ENCODE measurements at places on chromosomes 5 and 9.

- DNase-seq, result peak; percentile 86
Measured at GRCh38 chr9:840343-840742, 1.2 kb upstream of the DMRT1 start.

DNA sequence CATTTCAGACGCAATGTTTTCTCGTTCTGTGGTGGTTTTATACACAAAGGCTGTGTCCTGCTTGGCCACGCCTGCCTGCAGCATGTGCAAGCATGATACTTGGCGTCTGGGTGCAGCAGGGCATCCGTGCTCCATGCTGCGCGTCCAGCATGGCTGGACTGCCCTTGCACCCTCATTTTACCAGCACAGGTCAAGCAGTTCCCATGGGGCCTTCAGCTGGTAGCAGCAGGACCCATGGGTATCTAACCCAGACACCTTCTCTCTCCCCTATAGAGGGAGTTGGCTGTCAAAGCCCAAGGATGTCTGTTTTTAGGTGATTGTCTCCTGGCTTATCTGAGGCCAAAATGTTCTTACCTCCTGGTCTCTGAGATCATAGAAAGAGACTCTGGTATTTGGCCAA, 158.3 kb upstream of the PITX1 start:
- no peak for DNase-seq

DNA sequence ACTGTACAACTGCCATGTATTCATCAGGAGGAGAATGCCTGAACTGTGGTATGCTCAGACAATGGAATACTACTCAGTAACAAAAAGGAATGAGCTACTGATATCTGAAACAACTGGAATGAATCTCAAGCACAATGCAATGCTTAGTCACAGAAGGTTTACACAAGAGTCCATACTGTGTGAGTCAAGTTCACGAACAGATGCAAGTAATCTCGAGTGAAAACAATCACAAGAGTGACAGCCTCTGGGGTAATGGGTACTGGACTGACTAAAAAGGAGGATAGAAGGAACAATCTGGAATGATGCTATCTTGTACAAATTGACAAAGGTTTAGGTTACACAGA, 19.5 kb upstream of the GOLGA1 start:
- no peak for DNase-seq

- DNase-seq, result no peak
Measured at GRCh38 chr5:168646335-168646734, 67.2 kb upstream of the PANK3 start.

GRCh38 chr9:84943482-84944050, 274.0 kb downstream of the NTRK2 start:
- DNase-seq, result no peak

GRCh38 chr9:79884546-79884945, 312.8 kb downstream of the TLE4 start:
- DNase-seq, result no peak

- DNase-seq, result no peak
Measured at GRCh38 chr9:129235931-129236331, 57.9 kb upstream of the IER5L start.

DNA sequence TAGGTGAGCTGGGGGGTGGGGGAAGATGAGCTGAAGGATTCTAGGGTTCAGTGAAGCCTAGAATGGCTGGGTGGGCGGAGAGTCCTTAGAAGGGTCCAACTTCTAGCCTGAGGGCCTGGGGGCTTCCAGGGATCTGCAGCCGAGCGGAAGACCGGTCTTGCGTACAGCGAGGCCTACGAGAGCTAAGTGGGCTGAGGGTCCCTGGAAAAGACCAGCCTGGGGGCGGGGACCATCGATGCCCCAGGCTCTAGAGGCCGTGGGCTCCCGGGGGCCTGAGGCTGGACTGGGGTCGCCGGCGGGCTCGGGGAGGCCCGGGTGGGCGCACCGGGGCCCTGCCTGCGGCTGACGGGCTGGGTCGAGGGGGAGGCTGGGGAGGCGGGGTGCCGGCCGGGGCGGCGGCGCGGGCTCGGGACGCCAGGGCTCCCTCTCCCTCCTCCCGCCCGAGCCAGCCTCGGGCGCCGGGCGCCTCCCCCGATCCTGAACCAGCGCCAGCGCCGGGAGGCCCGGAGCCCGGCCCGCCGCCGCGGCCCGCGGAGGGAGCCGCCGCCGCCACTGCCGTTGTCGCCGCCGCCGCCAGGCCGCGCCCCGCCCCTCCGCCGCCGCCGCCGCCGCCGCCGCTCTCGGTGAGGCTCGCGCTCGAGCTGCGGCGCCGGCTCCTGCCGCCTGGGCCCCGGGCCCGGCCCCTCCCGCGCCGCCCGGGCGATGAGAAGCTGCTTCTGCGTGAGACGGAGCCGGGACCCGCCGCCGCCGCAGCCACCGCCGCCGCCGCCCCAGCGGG, at the start of gene MVB12B:
Gene MVB12B (plus strand): TSS at position 602 of the 778 bp plus-strand sequence. CDS start 101 bp downstream, at position 703.
- peak; percentile 59 for DNase-seq

GRCh38 chr5:39482098-39482497, 57.3 kb upstream of the DAB2 start:
- DNase-seq, result no peak

GRCh38 chr5:8660133-8660893, 791.4 kb downstream of the MTRR start:
- DNase-seq, result no peak

GRCh38 chr9:35732800-35733541, 505 bp downstream of the CREB3 start:
- peak; percentile 90 for DNase-seq

DNA sequence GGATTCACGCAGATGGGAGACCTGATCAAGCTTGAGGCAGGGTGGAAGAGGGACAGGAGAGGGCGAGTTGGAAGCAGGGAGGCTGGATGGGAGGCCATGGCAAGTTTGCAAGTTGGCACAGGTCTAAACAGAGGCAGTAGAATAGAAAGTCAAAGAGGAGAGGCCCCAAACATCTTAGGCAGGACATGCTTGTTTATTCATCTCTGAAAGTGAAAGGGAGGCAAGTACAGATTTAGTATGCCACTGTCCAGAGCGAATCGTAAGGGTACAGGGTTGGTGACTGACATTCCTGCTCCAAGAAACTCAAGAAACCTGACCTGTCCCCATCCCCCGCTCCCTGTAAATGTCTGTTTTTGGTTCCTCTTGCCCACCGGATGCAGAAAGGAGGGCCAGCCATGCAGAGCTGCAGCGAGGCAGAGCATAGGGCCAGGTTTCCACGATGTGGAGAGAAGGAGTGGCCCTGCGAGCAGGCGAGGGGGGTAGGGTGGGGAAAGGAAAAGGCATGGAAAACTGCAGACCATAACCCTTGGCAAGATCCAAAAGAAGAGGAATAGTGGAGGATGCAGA, 96.2 kb upstream of the BOD1 start:
- DNase-seq, result no peak

DNA sequence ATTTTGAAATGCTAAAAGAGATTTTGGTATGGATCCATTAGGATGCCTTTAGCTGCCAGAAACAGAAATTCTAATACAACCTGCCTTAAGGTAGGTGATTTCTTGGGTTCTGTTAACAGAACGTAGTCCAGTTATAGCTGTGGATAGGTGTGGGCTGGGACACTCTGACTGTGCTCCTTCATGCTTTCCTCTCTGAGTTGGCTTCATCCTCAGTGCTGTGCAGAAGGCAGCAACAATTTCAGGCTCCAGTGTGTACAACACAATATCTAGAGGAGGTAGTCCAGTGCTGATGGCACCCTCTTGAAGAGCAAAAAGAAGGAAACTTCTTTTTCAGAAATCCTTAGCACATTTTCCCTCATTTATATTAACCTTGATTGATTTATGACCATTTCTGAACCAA, 34.4 kb downstream of the NNT start:
- DNase-seq, result no peak

GRCh38 chr5:45696206-45696836, at the start of gene HCN1:
HCN1 (minus strand) TSS chr5:45696380.
- DNase-seq, result peak; percentile 92

DNA sequence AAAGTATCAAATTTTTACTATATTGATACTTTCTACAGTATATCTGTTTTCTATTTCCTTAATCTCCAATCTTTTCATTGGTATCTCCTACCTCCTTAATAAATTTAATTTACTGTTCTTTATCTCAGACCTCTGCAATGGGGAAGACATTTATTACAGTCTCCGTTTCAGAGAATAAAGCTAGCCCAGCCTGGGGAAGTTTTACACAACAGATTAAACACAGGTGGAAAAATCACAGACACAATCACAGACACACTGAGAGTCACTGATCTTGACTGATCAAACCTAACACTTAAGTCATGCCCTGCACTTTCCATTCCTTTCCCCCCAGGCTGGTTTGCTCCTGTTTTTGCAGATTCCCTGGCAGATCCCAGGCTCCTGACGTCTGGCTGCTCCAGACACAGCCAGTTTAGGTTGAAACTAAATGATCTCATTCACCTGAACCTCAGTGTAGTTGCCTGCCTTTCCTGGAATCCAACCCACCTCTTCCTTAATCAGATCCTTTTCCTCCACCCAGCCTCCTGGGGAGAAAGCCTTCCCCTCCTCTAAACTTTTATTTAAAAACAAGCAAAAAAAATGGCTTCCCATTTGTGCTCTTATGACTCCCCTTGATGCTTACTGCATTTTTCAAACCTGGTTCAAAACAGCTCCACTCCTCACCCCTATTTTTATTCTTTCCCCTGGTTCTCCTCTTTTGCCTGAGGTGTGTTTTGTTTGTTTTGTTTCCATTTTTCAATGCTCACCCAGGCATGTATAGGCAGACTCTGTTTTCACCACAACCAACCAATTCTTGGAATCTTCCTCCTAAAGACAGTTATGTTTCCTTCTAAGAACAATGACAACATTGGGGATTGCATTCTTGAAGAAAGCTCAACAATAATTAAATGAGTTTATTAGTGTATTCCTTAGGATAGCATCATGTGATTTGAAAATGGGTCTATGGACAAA, 29.5 kb upstream of the OSMR start:
- DNase-seq, result peak; percentile 34

DNA sequence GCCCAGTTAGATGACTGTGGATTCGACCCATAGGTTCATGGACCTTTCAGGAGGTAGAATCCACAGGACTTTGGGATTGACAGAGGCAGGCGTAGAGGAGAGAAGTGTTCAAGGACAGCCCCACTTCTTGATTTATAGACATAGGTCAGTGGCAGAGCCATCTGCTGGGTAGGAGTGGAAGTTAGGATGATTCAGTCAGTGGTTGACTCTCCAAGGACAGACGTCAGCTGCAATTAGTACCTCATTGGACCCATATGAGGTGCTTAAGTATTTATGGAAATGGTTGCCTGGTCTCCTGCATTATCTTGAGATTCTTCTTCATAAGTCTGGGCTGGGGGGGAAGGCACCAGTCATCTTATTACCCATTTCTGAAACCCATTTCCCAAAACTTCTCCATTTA, 70.9 kb downstream of the SH3RF2 start:
- peak; percentile 34 for DNase-seq

GRCh38 chr5:139376364-139376763, 6.7 kb downstream of the SLC23A1 start:
- DNase-seq, result no peak

GRCh38 chr5:150318613-150319483, 16.1 kb upstream of the ARSI start:
- DNase-seq, result no peak

- no peak for DNase-seq
Measured at GRCh38 chr5:134406390-134406789, 5.3 kb downstream of the CDKN2AIPNL start.

DNA sequence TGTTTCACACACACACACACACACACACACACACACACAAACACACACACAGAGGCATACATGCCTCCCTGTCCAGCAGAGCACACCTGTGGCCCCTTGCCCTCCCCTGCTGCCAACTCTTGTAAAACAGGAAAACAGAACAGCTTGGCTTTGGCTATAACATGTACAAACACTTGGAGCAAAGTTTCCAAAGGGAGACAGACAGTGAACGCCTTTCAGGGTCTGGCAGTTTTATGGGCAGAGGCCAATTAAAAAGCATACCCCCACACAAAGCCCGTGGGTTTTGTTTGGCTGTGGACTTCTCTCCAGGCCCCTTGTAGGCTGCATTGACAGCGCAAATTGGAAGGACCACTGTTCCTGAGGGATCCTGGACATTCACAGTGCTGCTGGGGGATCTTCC, 265.6 kb downstream of the PAPPA start:
- no peak for DNase-seq

DNA sequence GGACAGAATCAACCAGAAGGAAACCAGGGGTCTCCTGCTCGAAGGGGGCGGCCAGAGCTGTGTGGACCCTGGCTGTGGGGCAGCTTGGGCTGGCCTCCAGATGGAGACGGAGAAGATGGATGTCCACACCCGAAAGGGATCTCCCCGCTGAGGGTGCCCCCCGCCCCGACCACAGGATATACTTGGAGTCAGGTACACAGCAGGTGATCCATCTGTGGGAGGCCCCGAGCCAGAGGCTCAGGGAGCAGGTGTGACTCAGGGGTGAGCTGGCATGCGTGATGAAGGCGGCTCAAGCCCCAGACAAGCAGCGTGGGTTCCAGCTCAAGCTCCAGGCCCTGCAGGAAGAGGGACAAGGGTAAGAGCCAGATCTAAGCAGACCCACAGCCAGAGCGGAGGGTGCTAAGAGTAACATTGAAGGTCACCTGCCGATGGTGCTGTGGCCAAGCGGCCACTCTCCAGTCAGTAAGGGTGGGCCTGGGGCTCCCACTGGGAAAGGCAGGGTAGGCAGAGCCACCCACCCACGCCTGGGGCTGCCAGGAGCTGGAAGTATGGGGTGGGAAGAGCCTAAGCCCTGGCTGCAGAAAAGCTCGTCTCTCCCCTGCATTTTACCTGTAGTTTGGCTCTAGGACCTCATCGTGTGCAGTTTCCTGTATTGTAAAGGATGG, 30.6 kb upstream of the MVB12B start:
- no peak for DNase-seq

GRCh38 chr5:117504305-117504704, 929.7 kb upstream of the SEMA6A start:
- no peak for DNase-seq

GRCh38 chr9:110911659-110912418, 126.4 kb downstream of the LPAR1 start:
- no peak for DNase-seq

- no peak for DNase-seq
Measured at GRCh38 chr5:175696855-175697198, 39.0 kb downstream of the HRH2 start.

- DNase-seq, result no peak
Measured at GRCh38 chr5:133741818-133742355, 129.5 kb upstream of the FSTL4 start.

DNA sequence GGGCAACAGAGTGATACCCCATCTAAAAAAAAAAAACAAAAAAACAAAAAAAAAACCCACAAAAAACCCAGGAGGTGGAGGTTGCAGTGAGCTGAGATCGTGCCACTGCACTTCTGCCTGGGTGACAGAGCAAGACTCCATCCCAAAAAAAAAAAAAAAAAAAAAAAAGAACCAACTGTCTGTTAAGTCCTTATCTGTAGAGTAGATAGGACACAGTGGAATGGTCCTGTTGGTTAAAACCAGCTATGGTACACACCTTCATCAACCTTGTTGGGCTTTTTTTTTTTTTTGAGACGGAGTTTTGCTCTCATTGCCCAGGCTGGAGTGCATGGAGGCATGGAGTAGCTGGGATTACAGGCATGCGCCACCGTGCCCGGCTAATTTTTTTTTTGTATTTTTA, 12.2 kb downstream of the SLC25A25 start:
- no peak for DNase-seq

DNA sequence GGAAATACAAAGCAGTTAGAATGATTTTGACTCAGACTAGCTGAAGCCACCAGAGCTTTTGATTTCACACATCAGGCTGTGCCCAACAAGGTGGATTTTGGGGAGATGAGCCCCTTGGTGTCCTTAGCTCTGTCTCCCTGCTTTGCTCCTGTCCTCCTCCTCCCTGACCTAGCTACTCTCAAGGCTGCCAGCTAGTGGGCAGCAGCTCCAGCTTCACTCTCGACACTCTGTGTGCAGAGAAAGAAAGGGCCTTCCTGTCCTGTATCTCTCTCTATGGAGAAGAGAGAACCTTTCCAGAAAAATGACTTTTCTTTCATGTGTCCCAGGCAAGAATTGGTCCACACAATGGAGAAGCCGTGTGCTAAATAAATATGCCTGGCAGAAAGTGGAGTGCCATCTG, 446.2 kb downstream of the SEMA5A start:
- DNase-seq, result peak; percentile 22
